Panc1 (cell line): ENCODE measurements at places on chromosomes 6 and 20.

GRCh38 chr6:89087881-89088280, 7.3 kb downstream of the PNRC1 start:
- no peak overlapping the region for H3K27ac ChIP-seq
- H3K4me3 ChIP-seq, result no peak overlapping the region
- peaks cover 10% of the 10 kb centered on the region; the same call in 1 of the 2 replicates for H3K4me1 ChIP-seq
- peaks cover 17% of the 10 kb centered on the region for H3K36me3 ChIP-seq
- H3K27me3 ChIP-seq, result no peaks in the 10 kb centered on the region

DNA sequence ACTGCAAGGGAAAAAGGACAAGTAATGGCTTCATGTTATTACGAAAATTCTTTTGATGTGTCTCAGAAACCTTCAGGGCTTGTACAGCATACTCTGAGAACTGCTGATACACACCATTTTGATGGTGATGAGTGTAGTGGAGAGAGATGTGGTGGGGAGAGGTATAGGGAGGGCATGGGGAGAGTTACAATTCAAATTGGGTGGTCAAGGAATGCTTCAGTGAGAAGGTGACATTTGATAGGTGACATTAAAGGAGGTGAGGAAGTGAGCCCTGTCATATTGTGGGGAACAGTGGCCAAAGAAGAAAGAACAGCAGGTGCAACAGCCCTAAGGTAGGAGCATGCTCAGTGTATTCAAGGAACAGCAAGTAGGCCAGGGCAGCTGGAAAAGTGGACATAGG, 318.9 kb downstream of the CLIC5 start:
- H3K4me3 ChIP-seq, result no peak overlapping the region
- DNase-seq, result no peak
- no peak overlapping the region for H3K27ac ChIP-seq

DNA sequence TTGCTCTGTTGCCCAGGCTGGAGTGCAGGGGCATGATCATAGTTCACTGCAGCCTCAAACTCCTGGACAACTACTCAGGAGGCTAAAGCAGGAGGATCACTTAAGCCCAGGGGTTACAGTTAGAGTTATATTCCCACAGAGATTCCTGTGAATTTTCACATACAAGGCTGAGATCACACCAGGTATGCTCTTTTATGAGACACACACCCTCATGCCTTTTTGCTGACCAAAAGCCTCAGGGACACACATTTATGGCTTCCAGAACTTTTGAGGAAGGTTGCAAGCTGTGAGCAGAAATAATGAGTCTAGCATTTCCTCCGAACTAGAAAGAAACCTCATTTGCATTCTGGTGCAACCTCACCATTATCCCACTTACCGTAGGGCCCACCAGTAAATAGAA, 370.5 kb upstream of the ARID1B start:
- no peak for DNase-seq
- H3K36me3 ChIP-seq, result no peaks in the 10 kb centered on the region
- no peak overlapping the region for H3K27ac ChIP-seq
- H3K27me3 ChIP-seq, result no peaks in the 10 kb centered on the region
- no peak overlapping the region for H3K4me3 ChIP-seq

- H3K27me3 ChIP-seq, result no peaks in the 10 kb centered on the region
- no peak for DNase-seq
- H3K4me1 ChIP-seq, result peaks cover 7% of the 10 kb centered on the region; the same call in 1 of the 2 replicates
Observed at GRCh38 chr6:139779988-139780774, 405.7 kb upstream of the CITED2 start.

- no peaks in the 10 kb centered on the region for H3K36me3 ChIP-seq
- DNase-seq, result no peak
- H3K27me3 ChIP-seq, result no peaks in the 10 kb centered on the region
- H3K27ac ChIP-seq, result no peak overlapping the region
Observed at GRCh38 chr6:126738146-126738545, 380.3 kb upstream of the RSPO3 start.
